ENCODE measurements at places on chromosomes 1 and 21. TPM values are rescaled to one million over a fixed set of nuclear protein-coding genes. Genes with fewer than 3 reads are reported as not detected.

DNA sequence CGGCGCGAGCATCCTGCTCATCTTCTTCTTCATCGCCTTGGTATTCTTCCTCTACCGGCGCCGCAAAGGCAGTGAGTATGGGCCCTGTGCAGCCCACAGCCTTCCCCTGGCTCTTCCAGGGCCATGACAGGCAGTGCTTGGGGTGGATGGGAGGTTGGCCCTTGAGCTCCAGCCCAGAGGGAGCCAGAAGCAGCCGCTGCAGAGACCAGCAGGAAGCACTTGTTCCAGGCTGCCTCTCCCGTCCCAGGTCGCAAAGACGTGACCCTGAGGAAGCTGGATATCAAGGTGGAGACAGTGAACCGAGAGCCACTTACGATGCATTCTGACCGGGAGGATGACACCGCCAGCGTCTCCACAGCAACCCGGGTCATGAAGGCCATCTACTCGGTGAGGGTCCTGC is 87.3 kb upstream of the CD1D start:
- no peak for DNase-seq
- no peaks in the 10 kb centered on the region for H3K27me3 ChIP-seq
- H3K36me3 ChIP-seq: peaks cover 65% of the 10 kb centered on the region
- no peak overlapping the region for H3K4me3 ChIP-seq
- H3K27ac ChIP-seq: no peak overlapping the region
- no peaks in the 10 kb centered on the region for H3K4me1 ChIP-seq

- H3K36me3 ChIP-seq: no peaks in the 10 kb centered on the region
- peak within 1 kb of the TSS; percentile 7 for H3K27ac ChIP-seq
- peaks cover 34% of the 10 kb centered on the region for H3K4me1 ChIP-seq
- DNase-seq: no peak
- H3K4me3 ChIP-seq: peak within 1 kb of the TSS; percentile 13
Observed at GRCh38 chr1:202160377-202160940, at the start of gene PTPN7. TSS of gene PTPN7 (minus strand) at chr1:202160602. CDS start at chr1:202159402, 1,200 bp downstream.

DNA sequence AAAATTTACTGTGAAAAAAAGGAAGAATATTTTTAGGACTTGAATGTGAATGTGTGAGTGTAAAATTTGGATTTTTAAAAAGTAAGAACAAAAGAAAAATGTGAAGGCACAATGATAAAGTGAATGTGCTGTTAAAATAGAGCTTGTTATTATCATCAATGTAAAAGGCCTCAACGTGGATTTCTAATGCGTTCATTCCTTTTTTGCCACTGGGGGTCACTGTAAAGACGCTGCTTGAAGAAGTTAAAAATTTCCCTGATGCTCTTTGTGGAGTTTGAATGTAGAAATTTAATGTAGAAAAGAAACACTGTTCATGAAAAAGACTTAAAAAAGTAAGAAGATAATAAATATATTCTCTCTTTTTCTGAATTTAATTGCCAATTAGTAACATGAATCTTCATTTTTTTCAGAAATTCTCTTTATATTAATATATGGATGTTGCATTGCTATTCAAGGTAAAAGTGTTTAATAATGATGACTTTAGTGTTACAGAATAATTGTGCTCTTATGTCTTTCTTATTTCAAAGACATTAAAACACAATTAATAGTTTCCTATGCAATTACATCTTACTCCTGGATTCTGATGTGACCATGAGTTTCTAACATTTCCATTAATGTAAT is 161.5 kb downstream of the DNM3 start:
- H3K4me3 ChIP-seq: no peak overlapping the region
- H3K27me3 ChIP-seq: no peaks in the 10 kb centered on the region
- no peak overlapping the region for H3K27ac ChIP-seq
- no peaks in the 10 kb centered on the region for H3K36me3 ChIP-seq

DNA sequence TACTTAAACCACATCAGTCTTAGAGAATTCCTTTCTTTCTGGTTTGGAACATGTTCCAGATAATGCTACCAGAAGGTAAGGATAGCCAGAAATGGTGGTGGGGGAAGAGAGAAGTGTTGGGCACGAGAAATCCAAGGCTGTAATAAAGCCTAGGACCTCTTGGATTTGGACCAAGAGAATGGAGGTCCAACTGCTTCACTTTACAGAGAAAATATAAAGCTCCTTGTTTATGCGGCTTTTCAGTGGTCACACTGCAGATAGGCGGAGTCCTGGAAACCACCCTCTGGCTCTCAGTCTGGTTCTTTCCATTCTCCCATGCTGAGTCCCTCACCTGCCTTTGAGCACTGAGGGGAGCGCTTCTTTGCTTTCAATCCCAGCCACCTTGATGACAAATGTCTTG is 87.8 kb downstream of the ADCY10 start:
- H3K4me1 ChIP-seq: no peaks in the 10 kb centered on the region
- no peak overlapping the region for H3K4me3 ChIP-seq
- DNase-seq: peak; percentile 8
- no peaks in the 10 kb centered on the region for H3K36me3 ChIP-seq

DNA sequence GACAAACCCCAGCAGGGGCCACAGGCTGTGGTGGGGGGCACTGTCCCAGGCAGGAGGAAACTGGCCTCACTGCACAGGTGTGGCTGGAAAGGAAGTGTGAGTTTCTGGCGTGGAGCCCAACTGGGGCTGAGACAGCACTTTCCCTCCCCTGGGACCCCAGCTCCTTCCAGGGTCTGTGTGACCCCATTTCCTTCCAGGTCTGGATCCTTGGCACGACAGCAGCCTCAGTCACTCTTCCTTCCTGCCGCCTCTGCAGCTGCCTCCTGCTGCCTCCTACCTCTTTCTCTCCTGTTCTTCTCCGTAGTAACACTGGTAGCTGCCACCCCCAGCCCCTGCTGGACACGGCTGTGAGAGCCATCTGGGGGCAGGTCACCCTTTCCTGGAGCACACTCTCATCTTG is 88.0 kb downstream of the SIK1 start:
- H3K36me3 ChIP-seq: no peaks in the 10 kb centered on the region
- peaks cover 73% of the 10 kb centered on the region for H3K4me1 ChIP-seq
- no peaks in the 10 kb centered on the region for H3K27me3 ChIP-seq
- no peak overlapping the region for H3K4me3 ChIP-seq

DNA sequence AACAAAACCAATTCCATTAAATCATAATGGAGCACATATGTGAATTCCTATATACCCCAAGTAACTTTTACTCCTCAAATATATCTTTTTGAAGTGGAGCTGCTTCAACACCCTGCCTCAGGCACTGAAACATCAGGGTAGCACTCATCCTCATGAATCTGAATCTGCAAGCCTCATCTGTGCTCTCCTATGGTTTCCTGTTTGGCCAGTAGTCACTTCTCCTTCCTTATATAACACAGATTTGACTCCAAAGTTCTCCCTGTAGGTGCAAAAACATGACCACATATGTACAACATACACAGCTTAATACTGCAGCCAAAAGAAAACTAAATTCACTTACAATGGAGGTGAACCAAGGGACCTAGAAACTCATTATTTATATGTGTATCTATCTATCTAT is 7.2 kb downstream of the TRIT1 start:
- H3K4me3 ChIP-seq: no peak overlapping the region
- no peaks in the 10 kb centered on the region for H3K27me3 ChIP-seq
- no peaks in the 10 kb centered on the region for H3K36me3 ChIP-seq
- H3K4me1 ChIP-seq: no peaks in the 10 kb centered on the region

GRCh38 chr1:109365642-109366204 is 32.0 kb downstream of the SORT1 start:
- peaks cover 11% of the 10 kb centered on the region for H3K36me3 ChIP-seq
- H3K4me1 ChIP-seq: peaks cover 5% of the 10 kb centered on the region
- no peak for DNase-seq
- no peaks in the 10 kb centered on the region for H3K27me3 ChIP-seq

- peaks cover 9% of the 10 kb centered on the region for H3K4me1 ChIP-seq
- H3K27me3 ChIP-seq: peaks cover 12% of the 10 kb centered on the region
- peak; percentile 79 for DNase-seq
- H3K36me3 ChIP-seq: no peaks in the 10 kb centered on the region
- no peak overlapping the region for H3K27ac ChIP-seq
- H3K4me3 ChIP-seq: no peak overlapping the region
Observed at GRCh38 chr1:47569681-47570470, 132.0 kb downstream of the FOXD2 start.

DNA sequence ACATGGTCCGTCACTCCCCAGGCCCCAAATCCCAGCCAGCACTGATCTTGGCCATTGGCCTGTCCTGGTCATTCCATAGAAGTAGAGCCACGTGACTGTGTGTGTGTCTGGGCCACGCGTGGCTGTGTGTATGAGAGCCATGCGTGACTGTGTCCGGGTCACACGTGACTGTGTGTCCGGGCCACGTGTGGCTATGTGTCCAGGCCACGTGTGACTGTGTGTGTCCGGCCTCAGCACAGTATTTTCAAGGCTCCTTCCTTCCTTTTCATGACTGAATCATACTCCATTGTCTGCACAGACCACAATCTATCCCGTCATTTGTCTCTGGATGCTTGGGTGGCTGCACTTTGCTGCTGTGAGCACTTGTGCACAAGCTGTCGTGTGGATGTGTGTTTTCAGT is 67.4 kb downstream of the SKI start:
- H3K27me3 ChIP-seq: no peaks in the 10 kb centered on the region
- H3K27ac ChIP-seq: no peak overlapping the region
- DNase-seq: no peak

- H3K4me1 ChIP-seq: peaks cover 2% of the 10 kb centered on the region
- no peaks in the 10 kb centered on the region for H3K36me3 ChIP-seq
- H3K27me3 ChIP-seq: peaks cover 18% of the 10 kb centered on the region
Observed at GRCh38 chr1:45493116-45493697, 2.2 kb upstream of the TESK2 start.

The AMY2B gene
- total RNA-seq: 21.2 TPM

The PDIK1L gene
- total RNA-seq: 7.0 TPM

The UQCRH gene
- total RNA-seq: 415 TPM

The NGF gene
- 3.2 TPM for total RNA-seq
